ENCODE measurements at places on chromosomes 12 and 14.

DNA sequence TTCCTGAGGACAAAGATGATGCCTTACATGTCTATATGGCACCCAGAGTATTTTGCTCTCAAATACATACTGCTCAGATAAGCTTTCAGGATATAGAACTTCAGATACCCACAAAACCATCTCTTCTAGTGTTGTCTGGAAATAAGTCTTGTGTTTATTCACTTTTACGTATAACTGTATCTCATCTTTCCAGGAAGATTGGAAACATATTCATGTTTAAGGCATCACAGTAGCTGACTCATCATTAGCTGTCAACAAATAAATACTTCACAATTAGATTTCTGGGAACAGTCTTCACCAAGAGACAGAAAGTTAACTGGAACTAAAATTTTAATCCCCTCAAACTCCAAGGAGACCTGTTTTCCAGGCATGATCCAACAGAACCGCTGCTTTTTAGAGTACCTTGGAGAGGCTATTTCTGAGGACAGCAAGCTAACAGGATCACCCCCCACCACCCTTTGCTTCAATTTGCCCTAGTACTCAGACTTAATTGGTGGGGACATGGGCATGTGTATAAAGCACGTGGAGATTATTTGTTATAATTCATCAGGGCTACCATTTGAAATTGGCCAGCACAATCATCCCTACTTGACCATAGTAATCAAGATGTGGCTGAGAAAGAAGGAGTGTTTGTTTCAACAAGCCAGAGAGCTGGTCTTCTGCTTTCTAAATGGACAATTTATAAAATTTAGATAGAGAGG lies 129.3 kb upstream of the HIF1A start:
- DNase-seq, result peak; percentile 89

DNA sequence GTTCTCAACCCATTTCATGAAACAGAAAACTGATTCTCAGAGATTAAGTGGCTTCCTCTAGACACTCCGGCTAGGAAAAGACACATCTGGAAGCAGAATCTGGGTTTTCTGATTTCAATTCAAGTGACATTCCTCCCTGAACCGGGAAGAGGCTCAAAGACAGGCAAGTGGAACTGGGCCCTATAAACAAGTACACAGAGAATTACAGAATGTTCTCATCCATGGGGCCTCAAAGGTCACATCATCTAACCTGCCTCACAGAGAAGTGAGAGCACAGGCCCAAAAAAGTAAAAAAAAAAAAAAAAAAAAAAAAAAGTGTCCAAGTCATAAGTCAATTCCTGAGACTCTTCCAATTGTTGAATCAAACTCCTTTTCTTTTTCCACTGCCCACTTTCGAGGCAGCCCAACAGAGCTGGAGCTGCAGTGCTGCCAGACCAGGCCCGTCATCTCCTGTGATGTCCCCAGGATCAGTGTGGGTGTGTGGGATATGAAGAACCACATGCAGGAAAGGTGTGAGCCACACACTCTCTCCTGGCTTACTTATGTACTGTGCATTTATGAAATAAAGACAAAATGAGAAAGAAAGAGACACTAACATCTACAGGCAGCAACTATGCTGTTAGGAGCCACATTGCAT lies 2.8 kb upstream of the KRT1 start:
- no peak for DNase-seq

DNA sequence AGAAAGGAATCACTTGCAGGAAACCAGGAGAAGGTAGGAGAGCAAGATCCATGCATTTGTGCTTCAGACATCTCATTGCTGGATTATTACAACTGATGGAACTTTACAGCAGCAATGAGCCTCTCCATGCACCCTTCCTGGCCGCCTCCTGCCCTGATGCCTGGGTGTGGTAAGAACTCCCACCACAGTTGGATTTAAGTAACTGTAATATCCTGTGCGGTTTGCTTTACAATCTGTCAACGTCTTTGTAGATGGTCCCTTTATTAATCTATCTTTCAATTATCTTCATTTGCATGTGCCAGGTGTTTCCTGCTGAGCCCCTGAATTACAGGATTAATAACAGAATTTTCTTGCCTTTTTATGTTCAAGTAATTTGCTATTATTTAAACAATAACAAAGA lies 1300.5 kb upstream of the TMEM132C start:
- no peak for DNase-seq

- DNase-seq, result no peak
These were observed 1.2 kb downstream of the DYRK2 start for GRCh38 chr12:67649570-67650387.

- peak; percentile 48 for DNase-seq
These were observed 29.9 kb downstream of the PXN start for GRCh38 chr12:120235369-120236323.

DNA sequence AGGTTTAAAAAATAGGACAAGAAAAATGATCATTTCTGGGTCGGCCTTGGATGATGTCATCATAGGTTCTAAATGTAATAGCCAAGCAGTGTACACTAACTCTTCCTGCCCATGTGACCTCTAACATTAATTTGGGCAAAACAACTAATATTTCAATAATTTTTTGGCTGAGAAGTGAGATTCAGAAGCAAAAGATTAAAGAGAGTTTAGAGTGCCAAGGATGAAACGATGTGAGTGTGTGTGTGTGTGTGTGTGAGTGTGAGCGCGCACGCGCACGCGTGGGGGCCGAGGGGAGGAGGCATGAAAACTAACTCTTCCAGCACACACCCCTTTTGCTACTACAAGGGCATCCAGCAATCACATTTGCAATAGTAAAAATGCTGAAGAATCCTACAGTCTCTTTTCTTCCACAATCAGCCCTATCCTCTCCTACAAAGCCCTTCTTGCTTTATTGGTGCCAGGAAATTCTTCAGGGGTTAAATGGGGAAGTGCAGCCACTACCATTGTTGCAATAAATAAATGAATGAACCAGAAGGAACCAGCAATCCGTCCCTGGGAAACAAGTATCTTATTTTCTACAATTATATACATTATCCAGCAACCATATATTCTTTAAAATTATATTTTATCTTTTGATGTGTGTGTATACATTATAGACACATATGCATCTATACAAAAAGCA lies 52.9 kb downstream of the PEBP1 start:
- peak; percentile 48 for DNase-seq

DNA sequence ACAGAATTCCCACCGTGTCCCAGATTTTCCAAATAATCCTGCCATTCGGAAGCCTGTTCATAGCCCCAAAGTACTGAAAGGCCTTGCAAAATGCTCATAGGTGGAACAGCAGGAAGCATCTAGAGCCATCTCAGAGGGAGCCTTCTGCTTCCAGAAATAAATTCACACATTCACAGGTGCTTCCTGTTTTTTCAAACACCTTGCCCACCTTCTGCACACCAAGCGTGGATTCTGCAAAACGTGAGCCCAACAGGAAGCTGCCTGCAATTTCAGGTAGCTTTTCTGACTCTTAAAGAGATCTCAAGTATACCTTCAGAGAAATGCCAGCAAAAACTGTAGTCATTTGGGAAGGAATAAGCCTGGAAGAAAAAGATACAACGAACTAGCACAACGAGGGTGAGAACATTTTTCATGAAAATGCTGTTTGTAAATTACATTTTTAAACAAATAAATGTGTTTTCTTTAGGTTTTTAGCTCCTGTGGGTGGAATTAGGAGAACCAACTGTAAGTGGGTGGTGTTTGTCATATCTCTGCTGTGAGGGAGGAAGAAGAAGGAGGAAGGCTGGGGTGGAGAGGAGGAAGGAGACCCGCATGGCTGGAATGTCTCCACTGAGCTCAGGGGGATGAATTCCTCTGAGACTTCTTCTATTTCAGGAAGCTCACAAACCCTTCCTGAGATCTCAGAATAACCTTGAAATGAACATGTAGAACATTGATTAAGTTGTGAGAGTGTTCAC lies at the start of gene IFNG-AS1:
Gene IFNG-AS1, plus strand, starts transcription at position 264 of the 737 bp plus-strand sequence.
- DNase-seq, result no peak

- peak; percentile 77 for DNase-seq
These were observed 790 bp downstream of the BTG1 start for GRCh38 chr12:92144631-92145480.

DNA sequence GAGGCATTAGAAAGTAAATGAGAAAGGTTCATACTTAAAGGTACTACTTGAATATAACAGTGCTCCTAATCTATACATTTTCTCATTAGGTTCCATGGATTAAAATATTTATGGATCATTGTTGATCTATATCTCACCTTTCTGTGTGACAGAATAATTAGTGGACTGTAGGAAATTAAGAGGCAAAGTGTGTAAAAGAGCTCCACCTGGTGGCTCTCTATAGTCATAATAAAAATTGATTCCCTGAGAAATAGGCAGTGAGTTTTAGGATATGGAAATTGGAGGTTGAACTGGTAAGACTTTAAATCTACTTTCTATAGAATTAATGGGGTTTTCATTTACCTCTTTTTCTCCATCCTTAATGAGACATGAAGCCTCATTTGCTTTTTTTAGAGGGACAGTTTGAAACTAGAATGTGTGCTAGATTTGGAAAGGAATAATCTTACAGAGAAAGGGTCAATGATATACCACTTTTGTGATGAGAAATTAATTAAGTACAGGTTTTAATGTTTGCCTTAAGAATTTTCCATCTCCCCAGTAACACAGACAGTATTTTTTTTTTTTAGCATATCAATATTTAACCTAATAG lies 11.8 kb upstream of the DERA start:
- peak; percentile 17 for DNase-seq

GRCh38 chr12:17918013-17918412 lies 172.0 kb downstream of the RERGL start:
- peak; percentile 12 for DNase-seq

GRCh38 chr12:123142921-123143735 lies 7.8 kb downstream of the PITPNM2 start:
- DNase-seq, result no peak

DNA sequence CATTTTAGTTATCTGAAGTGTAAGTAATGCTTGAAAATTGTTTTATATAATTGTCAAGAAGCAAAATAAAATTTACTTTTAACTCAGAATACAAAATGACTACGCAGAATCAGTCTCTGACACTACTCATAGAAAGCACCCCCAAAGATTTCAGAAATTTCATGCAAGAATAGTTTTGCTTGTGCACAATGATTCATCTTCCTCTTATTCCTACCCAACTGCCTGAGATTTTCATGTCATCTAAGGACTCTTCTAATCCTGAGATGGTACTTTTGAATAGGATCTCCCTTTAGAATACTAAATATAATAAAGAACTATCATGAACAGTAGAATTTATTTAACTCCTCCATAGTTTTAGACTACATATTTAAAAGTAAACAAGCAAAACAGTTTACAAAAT lies 485.3 kb upstream of the MGAT4C start:
- DNase-seq, result no peak

DNA sequence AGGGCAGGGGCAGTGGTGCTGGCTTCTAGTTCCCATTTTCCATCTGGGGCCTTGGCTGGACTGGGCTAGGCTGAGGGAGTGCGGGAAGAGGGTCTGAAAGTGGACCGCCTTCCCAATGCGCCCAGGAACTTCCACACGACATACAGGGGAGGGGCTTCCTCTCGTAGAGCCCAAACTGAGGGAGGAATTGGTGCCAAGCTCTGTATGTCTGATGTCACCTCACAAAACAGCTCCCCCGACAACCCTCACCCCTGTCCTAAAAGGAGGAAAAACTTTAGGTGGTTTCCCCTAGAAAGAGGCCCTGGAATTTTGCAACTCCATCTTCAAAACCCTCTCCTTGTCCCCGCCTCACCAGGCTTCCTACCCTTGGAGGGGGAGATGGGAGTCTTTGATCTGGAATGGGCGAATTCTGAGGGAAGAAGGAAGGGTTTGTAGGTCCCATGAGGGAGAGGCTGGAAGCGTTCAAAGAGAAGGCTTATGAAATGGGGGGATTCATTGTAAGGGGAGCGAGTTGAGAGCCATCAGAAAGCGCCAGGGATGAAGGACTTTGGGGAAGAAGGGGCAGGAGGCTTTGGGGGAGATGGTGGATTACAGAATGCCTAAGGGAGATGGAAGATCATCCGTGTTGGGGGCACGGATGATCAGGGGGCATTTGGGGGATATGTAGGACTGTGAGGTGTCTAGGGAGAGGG lies 844 bp downstream of the GLTP start:
- DNase-seq, result peak; percentile 38

DNA sequence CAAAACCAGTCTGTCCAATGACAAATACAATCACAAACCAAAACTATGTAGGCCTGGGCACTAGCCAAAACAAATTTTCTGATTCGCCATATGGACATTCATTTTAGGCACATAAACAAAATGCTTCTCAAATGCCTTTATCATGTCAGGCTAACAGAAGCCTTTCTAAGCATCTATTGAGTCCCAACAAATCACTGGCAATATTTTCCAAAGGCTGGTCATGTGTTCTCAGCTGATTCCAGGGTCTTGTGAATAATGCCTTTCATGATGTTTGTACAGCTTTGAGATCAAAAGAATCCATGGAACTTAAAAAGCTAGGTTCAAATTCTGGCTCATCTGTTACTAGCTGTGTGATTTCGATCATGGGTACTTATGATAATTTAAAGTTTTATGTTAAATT lies 16.1 kb downstream of the FSCB start:
- DNase-seq, result peak; percentile 6

DNA sequence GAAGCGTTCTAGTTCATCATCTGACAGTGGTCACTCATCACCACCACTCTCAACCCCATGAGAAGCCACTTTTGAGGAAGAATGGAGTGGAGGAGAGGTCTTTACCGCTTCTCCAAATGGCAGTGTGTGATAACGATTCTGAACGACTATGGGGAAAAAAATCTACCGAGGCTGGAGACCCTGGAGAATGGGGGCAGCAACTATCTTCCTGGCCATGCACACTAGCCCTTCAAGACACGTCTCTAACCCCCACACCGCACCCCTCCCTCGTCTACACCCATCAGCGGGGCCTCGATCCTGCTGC lies 365 bp downstream of the ING4 start:
- DNase-seq, result no peak

- peak; percentile 14 for DNase-seq
These were observed 985.7 kb upstream of the FBXO33 start for GRCh38 chr14:40417777-40418401.

- no peak for DNase-seq
These were observed 833.1 kb upstream of the SEL1L start for GRCh38 chr14:82366803-82367202.

GRCh38 chr12:117674313-117674712 lies 294.5 kb downstream of the KSR2 start:
- DNase-seq, result peak; percentile 73

DNA sequence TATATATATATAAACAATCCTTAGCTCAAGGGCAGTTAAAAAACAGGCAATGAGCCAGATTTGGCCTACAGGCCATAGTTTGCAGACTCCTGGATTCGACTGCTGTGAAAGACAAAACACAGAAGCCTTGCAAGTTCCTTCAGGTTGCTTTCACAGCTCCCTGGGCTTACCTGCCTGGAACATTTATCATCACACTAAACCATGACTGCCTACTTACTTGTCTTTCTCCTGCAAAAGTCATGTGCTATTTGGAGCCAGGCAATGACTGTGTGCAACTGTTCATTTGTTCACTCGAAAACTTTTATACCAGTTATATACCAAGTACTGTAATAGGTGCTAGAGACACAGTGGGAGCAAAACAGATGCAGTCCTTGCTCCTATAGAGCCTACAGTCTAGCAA lies 2.2 kb upstream of the RPS6KA5 start:
- no peak for DNase-seq

- DNase-seq, result no peak
These were observed 10.1 kb downstream of the DIABLO start for GRCh38 chr12:122215771-122216170.

- no peak for DNase-seq
These were observed 141.8 kb upstream of the G2E3 start for GRCh38 chr14:30417121-30417520.
